ENCODE measurements at places on chromosomes 6 and 20.
A peak's percentile ranks its signal among the peaks of the same experiment; 100 is the strongest.

- H3K36me3 ChIP-seq: no peaks in the 10 kb centered on the region
- H3K27me3 ChIP-seq: no peaks in the 10 kb centered on the region
- H3K4me3 ChIP-seq: no peak overlapping the region
- DNase-seq: no peak
- H3K27ac ChIP-seq: no peak overlapping the region
Observed at GRCh38 chr6:3610206-3610605, 141.3 kb downstream of the PXDC1 start.

DNA sequence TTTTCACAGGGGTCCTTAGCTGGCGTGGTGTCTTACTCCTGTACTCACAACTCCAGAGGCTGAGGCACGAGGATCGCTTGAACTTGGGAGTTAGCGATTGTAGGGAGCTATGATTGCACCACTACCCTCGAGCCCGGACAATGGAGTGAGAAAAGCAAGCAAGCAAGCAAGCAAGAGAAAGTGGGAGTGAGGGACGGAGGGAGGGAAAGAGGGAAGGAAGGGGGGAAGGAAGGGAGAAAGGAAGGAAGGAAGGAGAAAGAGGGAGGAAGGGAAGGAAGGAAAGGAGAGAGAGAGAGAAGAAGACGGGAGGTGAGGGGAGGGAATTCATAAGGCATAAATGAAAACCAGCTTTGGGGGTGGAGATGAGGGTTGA, 120.5 kb downstream of the TRIM27 start:
- no peak for DNase-seq
- H3K27me3 ChIP-seq: peaks cover 2% of the 10 kb centered on the region
- no peaks in the 10 kb centered on the region for H3K4me1 ChIP-seq
- no peak overlapping the region for H3K27ac ChIP-seq

GRCh38 chr6:108982154-108983113, 112.2 kb downstream of the SESN1 start:
- H3K4me1 ChIP-seq: no peaks in the 10 kb centered on the region
- DNase-seq: no peak
- no peaks in the 10 kb centered on the region for H3K27me3 ChIP-seq
- H3K36me3 ChIP-seq: no peaks in the 10 kb centered on the region
- H3K27ac ChIP-seq: no peak overlapping the region

GRCh38 chr6:7138921-7139358, 31.2 kb downstream of the RREB1 start:
- DNase-seq: no peak
- no peaks in the 10 kb centered on the region for H3K27me3 ChIP-seq
- no peak overlapping the region for H3K4me3 ChIP-seq
- peaks cover 18% of the 10 kb centered on the region for H3K4me1 ChIP-seq

GRCh38 chr6:138219398-138219797, 1.1 kb upstream of the PBOV1 start:
- H3K36me3 ChIP-seq: no peaks in the 10 kb centered on the region
- no peaks in the 10 kb centered on the region for H3K27me3 ChIP-seq
- H3K4me1 ChIP-seq: no peaks in the 10 kb centered on the region
- no peak overlapping the region for H3K4me3 ChIP-seq

DNA sequence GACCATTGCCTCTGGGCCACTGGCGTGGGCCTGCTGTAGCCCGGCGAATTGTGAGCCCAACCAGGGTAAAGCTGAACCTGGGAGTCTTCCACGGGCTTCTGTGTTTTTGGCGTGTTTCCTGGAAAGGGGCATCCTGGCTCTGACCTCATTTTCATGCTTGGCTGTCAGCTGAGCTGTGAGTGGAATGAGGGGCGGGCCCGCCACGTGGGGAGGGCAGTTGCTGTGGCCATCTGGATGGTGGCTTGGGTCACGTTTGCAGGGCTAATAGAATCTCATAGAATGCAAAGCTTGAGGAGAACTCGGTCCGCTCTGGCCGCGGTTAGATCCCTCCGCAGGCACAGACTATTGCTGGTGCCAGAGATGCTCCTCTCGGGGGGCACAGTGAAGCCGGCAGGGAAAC, 263.0 kb downstream of the SMOC2 start:
- no peak overlapping the region for H3K4me3 ChIP-seq
- H3K4me1 ChIP-seq: no peaks in the 10 kb centered on the region
- DNase-seq: no peak
- no peaks in the 10 kb centered on the region for H3K27me3 ChIP-seq

DNA sequence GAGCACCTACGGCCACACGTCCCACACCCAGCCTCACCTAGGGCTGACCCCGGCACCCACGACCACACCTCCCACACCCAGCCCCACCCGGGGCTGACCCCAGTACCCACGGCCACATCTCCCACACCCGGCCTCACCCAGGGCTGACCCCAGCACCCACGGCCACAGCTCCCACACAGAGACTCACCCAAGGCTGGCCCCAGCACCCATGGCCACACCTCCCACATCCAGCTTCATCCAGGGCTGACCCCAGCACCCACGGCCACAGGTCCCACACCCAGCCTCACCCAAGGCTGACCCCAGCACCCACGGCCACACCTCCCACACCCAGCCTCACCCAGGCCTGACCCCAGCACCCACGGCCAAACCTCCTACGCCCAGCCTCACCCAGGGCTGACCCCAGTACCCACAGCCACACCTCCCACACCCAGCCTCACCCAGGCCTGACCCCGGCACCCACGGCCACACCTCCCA, 36.7 kb downstream of the NINL start:
- no peak overlapping the region for H3K27ac ChIP-seq
- H3K27me3 ChIP-seq: no peaks in the 10 kb centered on the region
- H3K36me3 ChIP-seq: no peaks in the 10 kb centered on the region
- DNase-seq: no peak
- peaks cover 32% of the 10 kb centered on the region for H3K4me1 ChIP-seq

GRCh38 chr6:41786451-41787218, 859 bp upstream of the TOMM6 start:
- H3K4me3 ChIP-seq: peak overlapping the region; percentile 93
- peak; percentile 94 for DNase-seq
- H3K27me3 ChIP-seq: no peaks in the 10 kb centered on the region
- H3K36me3 ChIP-seq: peaks cover 11% of the 10 kb centered on the region
- H3K4me1 ChIP-seq: peaks cover 14% of the 10 kb centered on the region

DNA sequence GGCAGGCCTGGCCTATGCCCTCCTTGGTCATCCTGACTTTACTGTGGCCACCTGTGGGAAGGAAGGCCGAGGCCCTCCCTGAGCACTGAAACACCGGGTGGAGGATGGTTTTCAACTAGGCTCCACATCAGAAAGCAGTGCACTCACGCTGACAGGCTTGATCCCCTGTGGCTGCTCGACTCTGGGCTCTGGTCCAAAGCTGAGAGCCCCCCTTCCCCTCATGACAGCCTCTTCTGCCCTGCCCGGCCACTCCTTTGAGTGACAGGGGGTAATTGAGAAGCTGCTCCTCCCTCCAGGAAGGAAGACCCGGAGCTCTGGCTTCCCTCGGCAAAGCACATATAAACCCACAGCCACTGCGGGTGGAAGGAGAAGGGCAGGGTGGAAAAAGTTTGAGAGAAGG, 43.6 kb downstream of the MUC22 start:
- no peak for DNase-seq
- H3K27me3 ChIP-seq: no peaks in the 10 kb centered on the region
- H3K4me3 ChIP-seq: no peak overlapping the region
- H3K36me3 ChIP-seq: no peaks in the 10 kb centered on the region

- no peaks in the 10 kb centered on the region for H3K36me3 ChIP-seq
- no peaks in the 10 kb centered on the region for H3K4me1 ChIP-seq
- H3K27me3 ChIP-seq: no peaks in the 10 kb centered on the region
- H3K27ac ChIP-seq: no peak overlapping the region
- no peak overlapping the region for H3K4me3 ChIP-seq
Observed at GRCh38 chr6:33929575-33930288, 125.9 kb upstream of the MLN start.

Measured in trophoblast cell (in vitro differentiated cells and primary cell).